Suppressor macrophage (primary cell): ENCODE measurements at places on chromosomes 7 and 10.

DNA sequence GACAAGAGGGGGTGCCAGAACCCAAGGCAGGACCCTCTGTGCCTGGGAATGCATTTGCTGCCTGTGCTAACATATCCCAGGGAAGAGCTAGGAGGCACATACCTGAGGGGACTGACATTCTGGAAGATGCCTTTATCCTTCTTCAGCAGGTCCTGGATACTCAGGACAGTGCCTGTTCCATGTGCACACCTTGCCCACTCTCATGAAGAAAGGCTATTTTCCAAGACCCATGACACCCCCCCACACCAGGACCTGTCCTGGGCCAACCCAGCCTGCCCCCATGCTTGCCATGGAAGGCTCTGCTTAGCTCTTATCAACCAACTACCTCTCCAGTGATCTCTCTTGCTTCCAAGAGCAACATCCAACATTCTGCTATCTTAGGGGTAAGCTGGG is 67.2 kb upstream of the CAMK2B start:
- no peak for DNase-seq

- no peak for DNase-seq
Measured at GRCh38 chr7:8291397-8292141, 29.6 kb upstream of the ICA1 start.

GRCh38 chr7:151873402-151873965 is 3.4 kb downstream of the PRKAG2 start:
- no peak for DNase-seq

- no peak for DNase-seq
Measured at GRCh38 chr10:110372656-110373055, 67.9 kb upstream of the SMNDC1 start.

GRCh38 chr7:138773817-138774216 is 24.0 kb upstream of the TMEM213 start:
- DNase-seq = no peak

GRCh38 chr7:72924386-72924732 is 536 bp upstream of the POM121 start:
- peak; percentile 2 for DNase-seq

- DNase-seq = no peak
Measured at GRCh38 chr7:158657189-158657746, 47.3 kb downstream of the NCAPG2 start.

DNA sequence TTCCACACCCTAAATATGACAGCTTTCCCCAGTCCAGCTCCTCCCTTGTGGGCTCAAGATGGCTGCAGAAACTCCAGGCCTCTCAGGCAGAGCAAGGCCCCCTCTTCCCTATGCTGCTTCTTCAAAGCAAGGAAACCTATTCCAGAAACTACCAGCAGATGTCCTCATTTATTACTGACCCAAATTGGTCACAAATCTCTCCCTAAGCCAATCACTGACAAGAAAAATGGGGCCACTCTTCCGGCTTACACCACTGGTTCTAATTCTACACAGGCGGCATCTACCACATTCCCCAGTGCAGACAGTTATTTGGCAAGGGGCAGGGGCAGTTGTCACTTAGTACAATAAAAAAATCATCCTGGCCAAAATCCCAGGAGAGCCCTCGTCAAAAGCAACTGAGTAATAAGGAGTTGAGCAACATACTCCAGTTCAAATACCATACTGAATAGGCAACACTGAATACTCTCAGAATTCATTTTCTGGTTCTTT is 150.4 kb downstream of the SFMBT2 start:
- peak; percentile 85 for DNase-seq

- DNase-seq = no peak
Measured at GRCh38 chr10:92298487-92298886, 7.5 kb downstream of the MARCHF5 start.

DNA sequence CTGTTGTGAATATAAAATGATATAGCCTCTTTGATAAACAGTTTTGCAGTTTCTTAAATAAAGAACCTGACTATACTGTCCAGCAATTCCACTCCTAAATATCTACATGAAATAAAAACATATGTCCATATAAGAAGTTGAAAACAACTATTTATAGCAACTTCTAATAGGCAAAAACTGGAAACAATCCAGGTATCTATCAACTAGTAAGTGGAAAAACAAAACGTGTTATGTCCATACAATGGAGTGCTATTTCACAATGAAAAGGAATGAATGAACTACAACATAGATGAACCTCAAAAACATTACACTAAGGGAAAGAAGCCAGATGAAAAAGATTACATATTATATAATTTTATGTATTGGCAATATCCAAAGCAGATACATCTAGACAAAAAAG is 268.9 kb downstream of the CSTF2T start:
- DNase-seq = no peak

GRCh38 chr10:109259293-109259692 is 664.0 kb downstream of the XPNPEP1 start:
- no peak for DNase-seq

- DNase-seq = no peak
Measured at GRCh38 chr10:47037654-47038425, 126.6 kb downstream of the PTPN20 start.

DNA sequence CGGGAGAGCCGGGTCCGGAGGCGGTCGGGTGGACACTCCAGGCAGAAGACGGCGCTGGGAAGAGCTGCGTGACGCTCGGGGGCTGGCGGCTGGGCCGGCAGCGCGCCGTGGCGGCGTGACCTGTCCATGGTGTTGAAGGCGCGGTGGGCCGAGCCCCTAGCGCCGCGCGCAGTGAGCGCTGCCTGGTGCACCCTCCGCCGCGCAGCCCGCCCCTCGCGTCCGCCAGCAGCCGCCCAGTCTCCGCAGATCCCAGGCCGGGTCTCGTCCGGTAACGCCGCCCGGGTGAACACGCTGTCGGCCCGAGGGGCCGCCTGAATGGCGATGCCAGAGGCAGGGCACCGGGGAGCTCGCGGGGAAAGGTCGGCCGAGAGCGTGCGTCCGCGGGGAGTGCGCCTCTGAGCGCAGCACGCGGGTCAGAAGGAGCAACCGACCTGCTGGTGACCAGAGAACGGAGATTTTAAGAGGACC is 657 bp upstream of the TMEM178B start:
- no peak for DNase-seq

GRCh38 chr10:92970301-92971070 is 90.1 kb upstream of the CYP26C1 start:
- no peak for DNase-seq

- DNase-seq = no peak
Measured at GRCh38 chr7:124250297-124251034, 217.6 kb upstream of the TMEM229A start.

DNA sequence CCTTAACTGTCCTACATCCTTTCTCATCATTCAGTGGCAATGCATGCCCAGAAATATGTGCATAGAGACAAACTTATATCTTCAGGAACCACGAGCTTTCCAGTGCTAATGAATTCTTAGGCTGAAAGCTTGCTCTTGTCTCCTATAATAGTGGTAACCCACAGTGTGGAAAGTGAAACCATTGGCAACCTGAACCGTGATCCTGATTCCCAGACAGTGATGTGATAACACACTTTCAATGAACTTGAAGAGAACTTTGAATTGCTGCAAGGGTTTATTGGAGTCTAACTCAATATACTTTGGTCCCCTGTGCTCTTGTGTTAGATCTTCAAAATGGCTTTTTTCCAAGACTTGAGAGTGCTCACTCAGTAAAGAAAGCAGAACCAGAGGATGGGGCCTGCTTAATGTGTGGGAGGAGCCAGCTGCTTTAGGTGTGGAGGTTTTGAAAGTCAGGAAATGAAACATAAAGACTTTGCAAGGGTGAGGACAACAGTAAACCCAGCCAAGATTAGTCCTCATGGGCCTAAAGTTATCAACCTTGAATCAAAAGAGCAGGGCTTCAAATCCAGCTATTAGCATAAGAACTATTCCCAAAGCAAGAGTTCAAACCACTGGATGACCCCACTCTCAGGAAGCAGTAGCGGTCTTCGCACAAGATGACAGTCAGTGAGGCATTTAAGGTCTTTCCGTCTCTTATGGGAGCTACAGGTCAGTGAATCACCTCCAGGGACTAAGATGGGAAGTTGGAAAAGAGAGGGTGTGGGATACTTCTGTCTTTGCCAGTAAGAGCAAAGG is 332.4 kb upstream of the NRP1 start:
- peak; percentile 69 for DNase-seq

DNA sequence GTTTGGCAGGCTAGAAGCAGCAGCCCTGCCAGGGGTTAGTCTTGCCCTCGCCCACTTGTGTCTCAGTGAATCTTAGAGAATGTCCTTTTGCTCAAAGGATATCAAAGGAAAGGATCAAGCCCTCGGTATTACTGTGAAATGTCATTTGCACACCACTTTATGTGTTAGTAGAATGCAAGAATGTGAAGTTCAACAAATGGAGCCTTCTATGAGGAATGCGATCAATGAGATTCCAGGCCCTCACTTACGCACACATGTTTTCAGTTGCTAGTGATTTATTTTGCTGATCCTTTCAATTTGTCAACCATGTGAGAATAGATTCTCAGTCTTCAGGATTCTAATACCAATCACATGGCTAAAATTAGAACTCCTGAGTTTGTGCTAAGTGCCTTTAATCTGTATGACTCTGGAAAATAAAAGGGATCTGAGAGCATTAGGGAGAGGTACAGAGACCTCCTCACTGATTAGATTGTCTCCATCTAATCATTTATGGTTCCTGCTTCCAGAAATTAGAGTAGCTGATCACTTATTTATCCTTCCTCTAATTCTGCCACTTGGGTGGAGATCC is 123.0 kb upstream of the SP4 start:
- no peak for DNase-seq

- no peak for DNase-seq
Measured at GRCh38 chr10:56928714-56929113, 567.7 kb upstream of the ZWINT start.

DNA sequence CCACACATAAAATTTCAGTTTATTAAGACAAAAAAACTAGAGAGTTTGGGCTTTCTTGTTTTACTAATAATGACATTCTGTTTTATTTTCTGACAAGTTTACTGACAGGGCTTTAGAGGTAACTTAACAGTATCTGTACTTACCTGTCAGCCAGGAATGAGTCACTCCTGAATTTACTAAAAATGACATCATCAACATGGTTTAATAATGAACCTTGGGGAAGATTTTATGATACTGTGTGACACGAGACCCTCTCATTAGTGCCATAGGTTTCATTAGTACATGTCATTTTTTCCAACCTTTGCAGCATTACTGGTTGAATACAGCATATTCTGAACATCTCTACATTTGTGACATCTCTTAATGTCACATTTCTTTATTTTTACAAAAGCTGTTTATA is 131.1 kb downstream of the KCND2 start:
- DNase-seq = no peak

DNA sequence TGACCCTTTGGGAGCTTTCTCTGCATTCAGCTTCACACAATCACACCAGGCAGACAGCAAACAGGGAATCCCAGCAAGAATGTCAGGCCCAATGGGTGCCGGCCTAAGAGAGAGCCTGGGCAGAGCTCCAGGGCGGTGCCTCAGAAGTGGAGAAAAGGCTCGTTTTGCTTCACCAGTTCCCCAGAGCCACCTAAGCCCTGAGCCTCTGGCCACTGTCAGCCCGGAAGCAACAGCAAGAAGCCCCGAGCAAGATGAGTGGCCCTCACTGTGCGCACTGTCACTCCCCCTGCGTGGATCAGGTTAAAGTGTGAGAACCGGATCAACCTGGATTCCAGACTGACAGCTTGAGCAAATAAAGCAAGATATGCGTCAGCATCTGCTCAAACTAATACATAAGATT is 14.7 kb downstream of the CNPY1 start:
- DNase-seq = no peak

- no peak for DNase-seq
Measured at GRCh38 chr10:123249894-123250293, 95.7 kb downstream of the BUB3 start.

GRCh38 chr7:12162415-12163113 is 48.5 kb upstream of the TMEM106B start:
- DNase-seq = no peak

- DNase-seq = no peak
Measured at GRCh38 chr7:23369100-23369499, 70.0 kb downstream of the MALSU1 start.

- DNase-seq = no peak
Measured at GRCh38 chr10:9895981-9896380, 1121.7 kb upstream of the CELF2 start.

DNA sequence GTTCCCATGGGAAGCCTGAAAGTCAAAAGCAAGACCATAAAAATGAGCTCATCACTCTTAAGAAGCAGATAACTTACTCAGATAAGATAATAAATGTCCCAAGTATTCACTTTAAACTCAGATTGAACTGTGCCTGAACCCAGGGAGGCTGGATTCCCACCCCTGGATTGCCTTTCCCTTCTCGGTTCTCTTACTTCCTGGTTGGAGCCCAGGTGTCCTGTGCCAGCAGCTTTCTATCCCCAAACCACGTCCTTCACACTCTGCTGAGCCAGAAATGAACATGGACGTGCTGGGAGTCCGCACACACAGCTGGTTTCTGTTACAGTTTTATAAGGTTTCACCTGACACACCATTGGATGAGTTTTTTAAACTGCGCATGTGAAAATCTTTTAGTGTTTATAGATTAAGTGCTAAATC is 636.2 kb upstream of the IGFBP3 start:
- DNase-seq = no peak

- no peak for DNase-seq
Measured at GRCh38 chr7:133794479-133794878, 332.7 kb upstream of the LRGUK start.

GRCh38 chr10:50021646-50022045 is 33.4 kb downstream of the AGAP6 start:
- DNase-seq = no peak

GRCh38 chr10:84172467-84173356 is 889 bp upstream of the GPR15LG start:
- DNase-seq = no peak

- no peak for DNase-seq
Measured at GRCh38 chr10:43027331-43027955, 49.4 kb upstream of the RET start.

DNA sequence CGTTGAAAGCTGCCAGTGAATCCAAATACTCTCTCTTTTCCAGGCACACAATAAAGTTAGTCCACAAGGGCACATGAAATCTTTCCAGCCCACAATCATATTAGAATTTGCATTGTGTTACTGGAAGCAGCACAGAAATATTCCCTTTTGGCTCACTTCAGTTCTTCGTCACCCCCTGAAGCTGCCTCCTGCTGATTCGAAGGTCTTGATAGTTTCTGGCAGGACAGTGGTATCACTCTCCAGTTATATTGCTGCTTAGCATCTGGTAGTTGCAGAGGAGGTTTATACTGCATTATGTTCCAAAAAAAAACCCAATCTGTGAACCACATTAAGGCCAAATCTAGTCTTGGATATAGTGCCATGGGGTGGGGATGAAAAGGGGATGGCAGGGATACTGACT is 253.2 kb downstream of the BICC1 start:
- no peak for DNase-seq

DNA sequence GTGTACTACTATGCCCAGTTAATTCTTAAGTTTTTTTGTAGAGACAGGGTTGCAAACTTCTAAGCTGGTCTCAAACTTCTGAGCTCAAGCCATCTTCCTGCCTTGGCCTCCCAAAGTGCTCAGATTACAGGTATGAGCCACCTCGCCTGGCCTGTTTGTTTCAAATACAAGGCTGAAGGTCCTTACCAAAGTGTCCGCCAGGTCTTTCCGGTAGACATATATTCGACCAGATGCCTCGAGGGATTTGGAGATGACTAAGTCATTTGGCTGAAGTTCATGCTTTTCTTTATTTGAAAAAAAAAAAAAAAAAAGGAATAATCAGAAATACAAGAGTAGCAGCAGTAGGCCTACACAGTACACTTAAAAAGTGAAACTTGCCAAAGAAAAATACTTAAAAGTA is 204.5 kb upstream of the CDCA7L start:
- no peak for DNase-seq
